Stimulated activated CD4-positive, alpha-beta T cell treated with anti-CD3 and anti-CD28 coated beads, Interleukin-2, amount 100 ng/mL, for 24 hours (primary cell): ENCODE measurements at places on chromosomes 1 and 21.

DNA sequence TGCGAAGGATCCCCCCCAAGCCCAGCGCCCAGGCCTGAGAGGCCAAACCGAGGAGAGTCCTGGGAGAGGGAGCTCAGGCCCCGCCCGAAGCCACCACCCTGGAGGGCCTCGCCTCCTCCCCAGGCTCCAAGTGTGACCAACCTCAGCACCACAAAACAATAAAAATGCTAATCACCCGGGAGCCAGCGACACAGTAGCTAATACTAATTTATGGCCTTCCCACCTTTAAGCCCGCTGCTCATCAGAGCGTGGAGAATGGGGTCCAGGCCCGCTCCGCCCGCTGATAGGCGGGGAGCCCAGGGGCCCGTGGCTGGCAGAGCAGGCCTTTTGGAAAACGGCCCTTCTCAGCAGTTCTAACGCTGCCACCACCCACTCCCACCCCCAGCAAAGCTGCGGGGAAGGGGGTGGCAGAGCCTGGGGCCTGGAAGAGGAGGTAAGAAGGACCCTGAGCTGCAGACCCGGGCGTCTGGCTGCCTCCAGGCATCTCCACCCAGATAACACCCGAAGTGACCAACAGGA lies 20.4 kb upstream of the TAS1R2 start:
- DNase-seq = no peak

DNA sequence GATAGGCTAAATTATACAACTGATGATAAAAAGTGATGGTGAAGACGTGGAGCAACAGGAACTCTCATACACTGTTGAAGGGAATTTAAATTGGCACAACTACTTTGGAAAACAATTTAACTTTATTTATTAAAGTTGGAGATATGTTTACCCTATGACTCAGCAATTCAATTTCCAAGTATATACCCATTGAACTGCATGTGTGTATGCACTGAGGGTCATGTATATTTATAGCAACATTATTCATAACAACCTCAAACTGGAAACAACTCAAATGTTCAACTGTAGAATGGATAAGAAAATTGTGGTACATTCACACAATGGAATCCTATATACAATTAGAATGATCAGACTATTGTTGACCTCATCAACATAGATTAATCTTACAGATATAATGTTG lies 16.5 kb upstream of the BCAS2 start:
- DNase-seq = no peak

- no peak for DNase-seq
These were observed 23.1 kb downstream of the SOD1 start for GRCh38 chr21:31682620-31683019.

GRCh38 chr1:228107636-228108035 lies 1.5 kb downstream of the MRPL55 start:
- DNase-seq = no peak

- DNase-seq = no peak
These were observed 37.2 kb downstream of the TRIM33 start for GRCh38 chr1:114473796-114474195.
